ENCODE measurements at places on chromosomes 6 and 20. TPM values are rescaled to one million over a fixed set of nuclear protein-coding genes. Genes with fewer than 3 reads are reported as not detected.

Gene MACROD2
- total RNA-seq = 0.44 TPM

Gene MATN4
- total RNA-seq = not detected

Gene STAU1
- 125 TPM for total RNA-seq

Gene VPS16
- 42.4 TPM for total RNA-seq

Gene PRDM1
- 8.0 TPM for total RNA-seq

GRCh38 chr6:118787724-118788423 is 106.1 kb upstream of the ASF1A start:
- no peak for DNase-seq

DNA sequence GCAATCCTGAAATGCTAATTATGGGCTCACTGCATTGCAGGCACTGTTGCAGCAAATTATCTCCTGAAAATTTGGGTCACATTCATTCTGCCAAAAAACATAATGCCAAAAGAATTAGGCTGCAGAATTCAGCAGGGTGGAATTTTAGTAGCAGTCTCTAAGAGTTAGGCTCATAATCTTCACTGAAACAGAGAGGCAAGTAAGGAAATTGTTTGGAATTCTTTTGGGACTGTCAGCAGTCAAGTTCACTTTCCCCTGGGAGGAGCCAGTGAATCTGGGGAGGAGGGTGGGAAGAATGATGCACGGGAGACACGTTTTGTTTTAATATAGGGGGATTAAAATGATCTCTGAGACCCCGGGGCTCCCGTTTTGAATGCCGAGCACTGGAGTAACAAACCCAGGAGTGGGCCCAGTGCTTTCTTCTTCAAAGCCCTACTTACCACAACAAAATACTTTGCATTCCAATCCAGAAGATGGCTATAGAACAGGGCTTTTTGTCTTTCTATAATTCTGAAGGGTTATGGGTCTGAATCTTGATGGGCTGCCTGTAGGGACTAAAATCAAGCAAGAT is 44.7 kb downstream of the SOBP start:
- no peak for DNase-seq

DNA sequence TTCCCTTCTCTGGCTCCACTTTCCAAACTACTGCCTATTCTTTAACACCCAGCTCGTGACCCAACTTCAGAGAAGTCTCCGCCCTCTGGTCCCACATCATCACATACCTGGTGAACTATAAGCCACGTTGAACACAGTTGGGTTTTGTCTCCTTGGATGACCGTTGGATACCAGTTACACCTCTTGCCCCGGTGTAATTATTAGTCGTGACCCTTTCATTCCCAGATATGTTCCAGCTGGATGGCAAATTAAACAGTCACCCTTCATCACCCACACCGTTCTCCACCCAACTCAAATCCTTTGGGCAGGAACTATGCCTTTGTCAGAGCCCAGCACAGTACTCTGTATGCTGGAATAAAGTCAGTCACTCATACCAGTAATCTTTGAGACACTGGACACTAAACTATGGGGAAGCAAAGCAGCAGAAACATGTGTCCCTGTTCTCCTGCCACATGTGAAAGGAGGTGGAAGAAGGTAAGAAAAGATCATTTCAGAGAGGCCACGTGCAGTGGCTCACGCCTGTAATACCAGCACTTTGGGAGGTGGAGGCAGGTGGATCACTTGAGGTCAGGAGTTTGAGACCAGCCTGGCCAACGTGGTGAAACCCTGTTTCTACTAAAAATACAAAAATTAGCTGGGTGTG is 22.5 kb downstream of the PLAGL2 start:
- no peak for DNase-seq

GRCh38 chr6:96330884-96331283 is 190.7 kb upstream of the UFL1 start:
- no peak for DNase-seq

DNA sequence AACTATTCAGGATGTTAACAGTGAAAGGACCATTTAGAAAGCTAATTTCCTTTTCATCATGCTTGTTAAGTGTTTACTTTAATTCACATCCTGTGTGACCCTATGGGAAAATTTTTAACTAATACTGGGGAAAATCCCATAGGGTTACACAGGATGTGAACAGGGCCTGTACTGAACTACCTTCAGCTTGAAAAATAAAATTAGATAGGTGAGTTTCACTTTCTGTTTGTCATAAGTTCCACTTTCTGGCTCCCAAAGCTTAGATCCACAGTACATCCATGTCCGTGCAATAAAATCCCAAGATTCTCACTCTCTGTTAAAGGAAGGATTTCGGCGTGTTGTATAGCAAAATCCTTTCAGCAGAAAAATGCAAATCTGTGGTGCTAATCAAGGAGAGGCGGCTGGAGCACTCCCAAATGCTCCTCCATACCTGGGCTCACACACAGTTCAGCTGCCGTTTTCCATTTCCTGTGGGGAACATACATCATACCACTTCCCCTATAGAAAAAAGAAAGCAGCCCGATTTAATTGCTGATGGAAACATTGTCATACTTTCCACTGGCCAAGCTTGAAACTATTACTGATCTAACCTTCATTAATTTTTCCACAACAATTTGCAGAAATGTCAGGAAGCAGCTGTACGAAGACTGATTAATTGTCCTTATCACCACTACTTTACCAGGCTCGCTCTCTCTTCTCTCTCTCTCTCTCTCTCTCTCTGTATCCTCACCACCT is 125.2 kb downstream of the HIVEP2 start:
- peak; percentile 68 for DNase-seq

- DNase-seq = no peak
These were observed 222.4 kb downstream of the TFAP2C start for GRCh38 chr20:56851552-56851951.

DNA sequence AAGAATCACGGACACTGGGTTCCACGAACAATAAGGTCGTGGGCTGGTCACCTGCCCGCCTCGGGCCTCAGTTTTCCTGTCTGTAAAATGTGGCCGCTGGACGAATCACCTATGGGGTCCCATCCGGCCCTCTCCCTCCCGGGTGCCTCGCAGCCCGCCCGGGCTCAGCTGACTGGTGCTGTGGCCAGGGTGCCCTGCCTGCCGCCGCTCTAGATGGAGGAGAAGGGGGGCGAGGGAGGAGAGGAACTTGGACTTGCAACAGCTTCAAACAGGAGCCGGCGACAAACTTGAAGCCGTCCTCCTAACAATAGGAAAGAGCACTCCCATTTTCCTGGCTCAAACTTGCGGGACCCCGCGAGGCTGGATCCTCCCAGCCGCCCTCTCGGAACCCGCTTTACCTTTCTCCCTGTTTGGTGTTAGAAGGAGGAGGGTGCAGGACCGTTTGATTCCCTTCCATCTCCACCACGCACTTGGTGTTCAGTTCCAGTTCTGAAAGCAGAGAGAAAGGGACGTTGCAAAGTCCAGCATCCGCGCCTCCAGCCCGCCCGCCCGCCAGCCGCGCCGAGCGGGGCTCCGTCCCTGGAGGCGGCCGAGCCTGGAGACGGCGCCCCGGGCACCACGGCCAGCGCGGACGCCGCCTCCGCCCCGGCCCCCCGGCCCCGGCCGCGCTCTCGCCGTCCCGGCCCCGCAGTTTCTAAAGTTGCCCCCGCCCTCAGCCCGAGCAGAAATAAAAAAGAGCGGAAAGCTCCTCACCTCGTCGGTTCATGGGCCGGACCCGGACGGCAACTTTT is 584 bp downstream of the KIF13A start:
- DNase-seq = peak; percentile 75

DNA sequence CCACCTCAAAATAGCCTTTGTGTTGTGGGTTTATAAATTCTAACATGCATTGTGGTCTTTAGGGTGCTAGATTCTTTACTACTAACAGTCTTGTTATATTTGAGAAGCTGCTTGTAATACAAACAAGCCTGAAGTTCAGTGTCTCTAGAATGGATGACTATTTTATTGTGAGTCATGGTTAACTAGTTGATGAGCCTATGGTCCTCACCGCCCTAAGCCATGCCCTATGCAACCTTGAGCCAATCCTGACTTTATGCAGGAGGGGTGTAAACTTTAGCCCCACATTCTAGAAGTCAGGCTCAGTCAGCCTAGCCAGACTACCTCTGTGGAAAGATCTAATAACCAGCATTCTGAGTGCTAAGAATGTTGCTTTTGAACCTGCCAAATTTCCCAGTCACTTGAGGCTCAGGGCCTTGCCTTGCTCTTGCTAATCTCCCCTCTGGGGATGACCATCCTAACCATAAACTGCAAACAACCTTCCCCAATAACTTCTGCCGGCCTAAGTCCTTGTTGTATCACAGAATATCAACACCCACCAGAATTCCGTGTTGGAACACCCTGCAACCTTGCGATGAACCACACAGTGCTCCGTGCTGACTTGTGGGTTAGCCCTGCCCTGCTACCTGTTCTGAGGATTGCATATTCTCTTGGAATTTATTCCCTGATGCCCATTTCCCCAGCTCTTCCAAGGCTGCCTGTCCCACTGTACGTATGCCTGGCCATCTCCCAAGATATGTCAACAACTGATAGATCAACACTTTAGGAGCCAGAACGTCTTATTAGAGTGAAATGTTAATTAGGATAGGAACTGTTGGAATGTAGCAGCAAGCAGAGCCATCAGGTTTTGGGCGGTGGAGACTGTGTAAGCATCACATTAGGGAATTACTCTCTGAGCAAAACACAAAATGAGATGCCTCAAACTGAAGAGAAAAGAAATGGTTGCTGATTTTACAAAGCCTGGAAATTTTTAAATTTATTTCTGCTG is 71.7 kb upstream of the CEP85L start:
- peak; percentile 79 for DNase-seq

- peak; percentile 56 for DNase-seq
These were observed 68.3 kb downstream of the ADTRP start for GRCh38 chr6:11710311-11710761.

GRCh38 chr6:22152841-22153240 is 144.0 kb downstream of the PRL start:
- DNase-seq = no peak

DNA sequence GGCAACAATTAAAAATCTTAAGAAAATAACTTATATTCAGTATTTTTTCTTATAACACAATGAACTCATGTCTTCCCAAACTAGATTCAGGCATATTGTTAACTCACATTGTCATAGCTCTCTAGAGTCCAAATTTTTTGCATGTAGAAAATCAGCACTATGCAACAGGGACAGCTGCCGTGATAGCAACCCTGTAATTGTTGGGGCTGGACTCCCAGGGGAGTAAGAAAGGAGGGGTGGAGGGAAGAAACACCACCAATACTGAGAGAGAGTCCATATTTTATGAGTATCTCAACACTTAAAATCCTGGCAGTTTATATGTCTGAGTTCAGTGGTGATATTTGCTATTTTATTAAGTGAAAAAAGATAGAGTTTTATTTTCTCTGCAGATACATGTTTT is 89.6 kb upstream of the HS3ST5 start:
- DNase-seq = no peak

DNA sequence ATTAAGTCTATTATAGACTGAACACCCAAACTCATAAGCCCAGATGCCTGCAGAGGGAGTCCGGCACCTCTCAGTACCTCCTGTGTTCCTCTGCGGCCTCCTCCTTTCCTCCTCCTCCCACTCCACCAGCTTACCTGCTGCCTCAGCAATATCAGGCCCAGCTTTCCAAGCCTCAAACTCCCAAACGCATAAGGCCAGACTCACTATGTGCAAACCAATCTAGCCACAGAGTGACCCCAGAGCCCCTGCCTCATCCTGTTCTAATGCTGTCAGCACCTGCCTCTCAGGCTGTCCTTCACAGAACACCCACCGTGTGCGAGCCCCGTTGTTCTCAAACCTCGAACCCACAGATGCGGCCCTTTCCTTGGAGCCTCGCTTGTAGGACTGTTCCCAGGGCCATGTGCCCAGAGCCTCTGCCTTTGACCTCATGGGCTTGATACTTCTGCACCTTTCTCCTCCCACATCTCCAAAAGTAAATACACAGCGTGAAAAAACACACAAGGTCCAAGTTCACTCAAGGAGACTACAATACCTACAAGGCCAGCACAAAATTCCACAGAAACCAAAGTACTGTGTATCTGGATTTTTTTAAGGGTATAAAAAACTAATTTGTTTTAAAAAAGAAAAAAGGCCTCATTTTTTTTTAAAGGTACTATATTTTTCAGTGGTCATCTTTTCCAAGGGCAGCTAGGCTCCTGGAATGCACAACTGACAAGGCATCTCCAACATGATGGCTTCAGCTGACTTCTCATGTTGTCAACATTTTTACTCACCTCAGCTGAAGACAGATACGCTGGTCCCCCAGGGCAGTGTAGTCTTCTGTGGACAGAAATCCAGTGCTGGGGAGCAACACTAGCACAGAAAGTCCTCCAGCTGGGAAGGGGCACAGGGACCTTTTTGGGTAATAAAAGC is 52.3 kb downstream of the ABHD12 start:
- no peak for DNase-seq

DNA sequence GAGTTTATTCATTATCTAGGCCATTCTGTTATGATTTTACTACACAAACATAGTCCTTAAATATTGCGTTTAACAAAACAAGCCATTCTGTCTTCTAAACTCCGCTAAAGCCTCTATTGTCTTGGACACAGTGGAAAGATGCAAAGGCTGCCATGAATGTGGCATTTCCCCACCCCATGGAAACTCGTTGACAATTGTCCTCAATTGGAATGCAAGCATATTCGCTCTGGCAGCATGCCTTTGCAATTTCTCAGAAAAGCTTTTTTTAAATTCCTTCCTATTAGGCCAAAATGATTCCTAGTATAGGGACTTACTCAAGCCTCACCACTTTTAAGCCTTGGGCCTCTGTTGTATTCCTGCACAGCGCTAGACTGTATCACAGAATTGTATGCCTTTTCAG is 22.8 kb downstream of the OR2A4 start:
- DNase-seq = no peak

- peak; percentile 40 for DNase-seq
These were observed 170.5 kb upstream of the TSHZ2 start for GRCh38 chr20:52801628-52802006.

- DNase-seq = peak; percentile 17
These were observed 526.0 kb downstream of the UTRN start for GRCh38 chr6:144811140-144811539.

DNA sequence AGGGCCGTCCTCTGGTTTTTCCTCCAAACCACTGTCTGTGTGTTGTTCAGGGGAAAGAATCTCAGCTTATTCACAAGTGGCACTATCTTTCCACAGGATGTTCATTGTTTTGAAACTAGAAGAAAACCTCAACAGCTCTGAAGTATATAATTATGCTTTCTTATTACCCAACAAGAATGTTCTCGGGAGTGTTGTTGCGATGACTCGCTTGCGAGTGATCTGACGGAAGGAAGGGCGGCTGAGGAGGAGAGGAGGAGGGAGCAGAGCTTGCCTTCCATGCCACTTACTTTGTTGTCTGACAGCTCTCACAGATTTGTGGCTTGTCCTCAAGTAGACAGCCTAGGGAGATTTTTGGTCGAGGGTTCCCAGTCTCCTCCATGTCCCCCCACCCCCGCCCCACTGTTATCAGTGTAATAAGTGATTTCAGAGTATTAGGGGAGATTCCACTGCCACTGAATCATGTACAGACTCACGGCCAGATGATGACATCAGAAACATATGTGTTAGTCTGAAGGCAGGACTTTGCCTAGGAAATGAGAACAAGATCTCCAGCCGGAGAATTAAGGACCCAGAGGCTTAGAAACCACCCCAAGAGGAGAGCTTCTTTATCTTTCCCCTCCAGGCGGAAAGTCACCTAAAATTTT is 80.7 kb upstream of the CCN6 start:
- peak; percentile 90 for DNase-seq
